Effector CD4-positive, alpha-beta T cell (primary cell): ENCODE measurements at places on chromosomes 12 and 14.

- DNase-seq = no peak
These were observed 6.1 kb downstream of the ASB8 start for GRCh38 chr12:48151103-48151771.

DNA sequence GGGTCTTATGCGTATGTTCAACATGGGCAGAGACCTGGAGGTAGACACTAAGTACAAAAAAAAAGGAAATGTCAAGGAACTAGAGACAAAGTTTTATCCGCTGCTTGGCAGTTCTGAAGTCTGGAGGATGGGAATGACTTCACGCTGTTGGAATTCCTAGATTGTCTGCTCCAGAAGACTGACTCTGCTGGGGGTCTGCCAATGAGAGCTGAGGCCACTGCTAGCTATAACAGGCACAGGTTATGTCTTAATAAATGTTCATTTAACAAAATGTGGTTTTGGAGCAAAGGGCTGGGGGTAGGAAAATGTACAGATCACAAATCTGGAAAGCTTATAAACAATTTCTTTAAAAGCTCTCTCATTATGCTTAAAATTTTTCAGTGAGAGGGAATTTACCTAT, 5.9 kb downstream of the RNASE8 start:
- DNase-seq = no peak

DNA sequence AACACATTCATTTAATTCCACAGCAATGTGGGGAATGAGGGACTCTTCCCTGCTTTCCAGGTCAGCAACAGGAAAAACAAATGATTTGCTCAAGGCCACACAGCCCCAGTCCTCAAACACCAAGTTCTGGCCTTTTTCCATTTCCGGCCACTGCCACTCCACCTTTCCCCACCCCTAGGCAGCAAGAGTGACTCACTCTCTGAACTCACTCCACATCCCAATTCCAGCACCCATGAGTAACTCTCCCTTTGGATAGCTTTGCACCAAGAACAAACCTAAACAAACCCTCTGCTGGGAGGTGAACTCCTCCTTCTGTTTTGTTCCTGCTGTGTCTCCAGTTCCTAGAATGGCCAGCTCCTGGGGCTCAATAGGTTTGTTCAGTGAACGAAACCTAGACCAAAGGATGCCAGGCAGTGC, 30.4 kb upstream of the PLEKHG6 start:
- no peak for DNase-seq

DNA sequence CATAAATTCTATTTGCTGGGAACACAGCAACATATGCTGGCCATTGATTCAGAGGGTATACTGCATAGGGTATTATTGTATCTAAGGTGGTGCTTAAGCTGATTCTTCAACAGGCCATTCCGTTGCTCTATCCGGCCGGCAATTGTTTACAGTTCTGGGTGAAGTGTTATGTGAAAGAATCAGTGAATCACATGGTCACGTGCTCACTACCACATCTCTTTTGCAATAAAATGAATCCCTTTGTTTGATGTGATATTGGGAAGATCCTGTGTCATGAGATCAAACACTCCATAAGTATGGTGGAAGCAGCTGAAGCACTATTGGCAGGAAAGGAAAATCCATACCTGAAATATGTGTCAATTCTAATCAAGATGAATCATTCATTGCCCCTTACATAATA, 7.6 kb upstream of the USP15 start:
- no peak for DNase-seq

DNA sequence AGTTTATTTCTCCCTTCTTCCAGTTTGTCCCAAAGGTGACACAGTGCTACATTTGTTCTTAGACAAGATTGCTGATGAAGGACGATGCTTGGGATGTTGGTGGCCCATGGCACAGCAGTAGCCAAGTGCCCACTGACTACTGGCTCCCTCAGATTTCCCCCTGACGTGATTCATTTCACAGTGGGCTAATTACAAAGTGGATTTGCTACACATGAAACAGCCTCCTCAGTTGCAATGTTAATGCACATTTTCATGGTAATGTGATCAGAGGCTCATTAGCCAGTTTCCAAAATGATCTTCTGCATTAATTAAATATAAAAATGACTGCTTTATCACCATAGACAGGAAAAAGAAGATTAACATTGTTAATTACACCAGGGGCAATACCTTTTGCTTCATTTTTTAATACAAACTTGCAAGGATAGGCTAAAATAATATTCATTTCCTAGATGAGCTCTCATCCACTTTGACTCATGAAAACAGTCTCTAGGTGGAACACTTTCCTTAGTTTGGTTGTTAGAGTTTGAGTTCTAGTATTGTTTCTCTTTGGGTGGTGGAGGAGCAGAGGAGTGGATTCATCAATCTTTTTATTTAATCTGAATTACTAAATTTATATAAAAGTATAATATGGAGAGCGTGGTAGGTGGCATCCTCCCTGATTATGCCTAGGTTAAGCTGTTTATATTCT, 250.9 kb downstream of the PDZRN4 start:
- no peak for DNase-seq

DNA sequence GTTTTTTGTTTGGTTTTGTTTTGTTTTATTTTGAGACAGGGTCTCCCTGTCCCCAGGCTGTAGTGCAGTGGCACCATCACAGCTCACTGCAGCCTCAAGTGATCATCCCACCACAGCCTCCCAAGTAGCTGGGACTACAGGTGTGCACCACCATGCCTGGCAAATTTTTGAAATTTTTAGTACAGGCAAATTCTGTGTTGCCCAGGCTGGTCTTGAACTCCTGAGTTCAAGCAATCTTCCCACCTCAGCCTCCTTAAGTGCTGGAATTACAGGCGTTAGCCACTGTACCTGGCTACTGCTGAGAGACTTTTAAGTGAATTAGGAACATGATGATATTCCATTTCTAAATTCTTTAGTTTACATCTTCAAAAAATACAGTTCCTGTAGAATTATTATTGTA, 2.6 kb downstream of the LYZ start:
- DNase-seq = no peak

DNA sequence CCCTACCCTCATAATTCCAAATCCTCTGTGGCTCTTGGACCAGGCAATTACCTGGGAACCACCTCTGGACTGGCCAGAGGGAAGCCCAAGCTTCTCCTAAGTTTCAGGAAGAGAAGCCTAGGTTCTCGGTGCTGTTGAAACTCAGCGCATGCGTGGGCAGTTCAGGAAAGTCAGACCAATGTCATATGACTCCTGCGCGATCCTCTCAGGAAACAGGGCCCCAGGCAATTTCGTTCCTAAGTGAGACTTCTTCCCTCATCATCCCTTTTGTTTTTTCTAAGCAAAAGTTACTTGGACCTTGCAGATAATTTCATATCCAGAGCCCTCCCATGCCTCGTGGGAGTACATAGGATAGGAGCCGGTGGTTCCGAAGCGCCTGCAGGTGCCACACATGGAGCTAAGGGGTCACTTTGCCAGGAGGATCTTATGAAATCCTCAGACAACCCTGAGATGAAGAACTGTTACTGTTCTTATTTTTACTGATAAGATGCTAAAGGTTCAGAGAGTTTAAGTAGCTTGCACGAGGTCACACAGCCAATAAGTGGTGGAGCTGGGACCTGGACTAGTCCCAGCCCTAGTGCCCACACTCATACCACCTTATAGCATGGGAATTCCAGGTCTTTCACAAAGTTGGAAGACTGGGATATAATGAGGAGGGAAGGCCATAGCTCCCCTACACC, 168.2 kb downstream of the ZFP36L1 start:
- no peak for DNase-seq

GRCh38 chr12:50218386-50218785, 51.2 kb upstream of the CERS5 start:
- no peak for DNase-seq

GRCh38 chr12:43826681-43827080, 9.2 kb upstream of the TMEM117 start:
- no peak for DNase-seq

DNA sequence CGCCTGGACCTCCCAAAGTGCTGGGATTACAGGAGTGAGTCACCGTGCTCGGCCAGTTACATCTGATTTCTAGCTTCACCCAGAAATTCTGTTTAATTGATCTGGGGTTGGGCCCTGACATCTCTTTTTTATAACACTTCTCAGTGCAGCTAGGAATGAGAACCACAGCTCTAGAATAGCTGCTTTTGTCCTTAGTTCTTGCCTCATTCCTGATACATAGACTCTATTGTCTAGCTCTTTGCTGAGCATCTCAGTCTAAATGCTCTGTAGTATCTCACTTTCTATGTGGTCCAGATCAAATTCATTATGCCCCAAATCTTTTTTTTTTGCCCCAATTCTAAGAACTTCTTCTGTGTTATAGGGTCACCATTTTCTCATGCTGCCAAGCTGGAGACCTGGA, 29.9 kb upstream of the FUT8 start:
- DNase-seq = no peak

GRCh38 chr12:2857576-2857975, 737 bp upstream of the TEX52 start:
- DNase-seq = no peak

DNA sequence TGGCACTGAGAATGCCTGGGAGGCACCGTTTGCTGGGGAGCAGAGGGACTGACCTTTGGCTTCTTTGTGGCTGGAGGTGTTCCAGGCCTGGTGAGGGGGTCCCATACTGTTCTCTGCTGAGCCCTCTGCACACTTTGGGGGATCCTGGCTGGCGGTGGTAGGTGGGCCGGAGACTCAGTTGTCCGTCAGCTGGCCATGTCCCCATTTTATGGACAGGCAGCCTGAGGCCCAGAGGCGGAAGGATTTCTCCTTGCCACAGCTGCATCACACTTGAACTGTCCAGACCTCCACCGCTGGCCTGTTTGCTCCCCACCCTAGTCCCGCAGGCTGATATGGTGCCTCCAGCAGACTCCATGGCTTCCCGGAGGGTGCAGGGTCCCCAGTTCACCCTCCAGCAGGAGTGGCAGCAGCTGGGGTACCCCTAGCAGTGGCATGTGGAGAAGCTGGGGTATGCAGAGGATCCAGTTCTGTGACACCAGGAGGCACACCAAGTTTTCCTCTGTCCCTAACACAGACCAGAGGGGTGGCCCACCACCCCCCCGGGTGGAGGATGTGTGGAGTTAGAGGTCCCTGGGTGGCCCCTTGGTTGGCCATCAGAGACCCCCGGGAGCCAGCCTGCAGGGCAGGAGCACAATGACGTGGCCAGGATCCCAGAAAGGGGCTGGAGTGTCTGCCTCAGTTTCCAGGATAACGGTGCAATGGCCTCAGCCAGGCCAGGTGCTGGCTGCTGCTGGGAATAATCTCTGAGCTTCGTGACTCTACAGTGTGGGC, 14.8 kb downstream of the SLC25A29 start:
- no peak for DNase-seq

DNA sequence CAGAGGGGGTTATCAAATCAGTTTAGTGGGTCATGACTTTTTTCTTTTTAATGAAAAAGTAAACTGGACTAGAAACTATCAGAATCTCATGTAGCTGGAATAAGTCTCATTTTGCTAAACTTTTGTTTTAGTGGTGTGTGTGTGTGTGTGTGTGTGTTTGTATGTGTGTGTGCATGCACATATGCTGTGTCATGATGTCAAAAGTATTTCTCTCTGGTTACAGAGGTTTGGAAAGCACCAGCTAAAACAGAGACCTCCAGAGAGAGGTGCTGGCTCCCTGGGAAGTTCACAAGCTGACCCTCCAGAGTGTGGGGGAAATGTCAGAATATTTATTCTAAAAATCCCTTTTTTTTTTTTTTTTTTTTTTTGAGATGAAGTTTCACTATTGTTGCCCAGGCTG, 114.7 kb downstream of the LGMN start:
- DNase-seq = no peak

DNA sequence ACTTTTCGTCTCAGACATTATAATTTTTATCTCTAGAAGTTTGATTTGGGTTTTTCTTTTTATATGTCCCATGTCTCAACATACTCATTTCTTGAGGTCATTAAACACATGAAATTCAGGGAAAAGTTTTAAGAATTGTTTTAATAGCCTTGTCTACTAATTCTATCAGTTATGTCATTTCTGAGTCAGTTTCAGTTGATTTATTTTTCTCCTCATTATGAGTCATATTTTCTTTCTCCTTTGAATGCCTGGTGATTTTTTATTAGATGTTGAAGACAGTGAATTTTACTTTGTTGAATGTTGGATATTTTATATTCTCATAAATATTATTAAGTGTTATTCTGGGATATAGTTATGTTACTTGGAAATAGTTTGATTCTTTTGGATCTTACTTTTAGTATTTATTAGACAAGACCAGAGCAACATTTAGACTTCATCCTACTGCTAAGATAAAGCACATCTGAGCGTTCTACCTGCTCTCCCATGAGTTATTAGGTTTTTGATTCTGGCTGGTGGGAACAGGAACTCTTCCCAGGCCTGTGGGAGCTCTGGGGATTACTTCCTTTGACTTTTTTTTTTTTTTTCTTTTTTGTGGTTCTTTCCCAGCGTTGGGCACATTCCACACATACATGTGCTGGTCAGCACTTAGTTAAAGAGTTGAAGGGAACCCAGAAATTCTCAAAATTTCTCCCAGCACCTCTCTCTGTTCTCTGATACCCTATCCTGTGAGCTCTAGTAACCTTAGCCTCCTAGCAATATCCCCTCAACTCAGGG, 1157.7 kb downstream of the BCL11B start:
- no peak for DNase-seq

DNA sequence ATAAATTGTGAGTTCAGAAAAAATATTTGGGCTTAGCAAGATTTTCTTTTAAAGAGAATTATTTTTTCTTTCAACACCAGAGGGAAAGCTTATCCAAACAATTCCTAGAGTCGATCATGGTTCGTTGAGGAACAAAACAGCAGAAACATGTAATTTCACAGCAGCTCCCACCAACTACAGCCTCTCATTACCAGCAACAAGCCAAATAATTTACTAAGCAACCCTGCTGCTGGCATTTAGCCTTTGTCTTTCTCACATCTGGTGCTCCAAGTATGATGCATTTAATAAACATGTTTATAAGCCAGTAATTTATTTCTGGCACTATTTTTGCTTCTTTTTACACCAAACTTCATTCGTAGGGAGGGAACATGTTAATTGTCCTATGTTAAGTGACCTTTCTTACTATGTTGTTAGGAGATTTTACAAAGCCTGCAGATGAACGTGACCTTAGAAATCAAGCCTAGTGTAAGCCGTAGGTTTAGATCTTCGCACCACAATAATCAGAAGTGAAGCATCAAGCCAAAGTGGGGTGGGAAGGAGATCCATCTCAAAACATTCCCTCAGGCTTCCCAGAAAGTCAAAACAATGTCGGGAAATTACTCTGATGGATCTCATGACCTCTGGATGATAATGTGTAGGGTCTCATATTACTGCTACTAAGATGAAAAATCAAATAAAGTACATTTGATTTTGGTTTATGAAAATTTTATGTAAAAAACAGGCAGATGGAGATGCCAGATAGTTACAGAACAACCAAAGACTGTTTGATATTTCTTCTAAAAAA, 128.4 kb downstream of the RPAP3 start:
- DNase-seq = no peak

GRCh38 chr14:64522591-64523355, 17.8 kb upstream of the HSPA2 start:
- no peak for DNase-seq

- DNase-seq = no peak
These were observed 41.7 kb upstream of the ITPR2 start for GRCh38 chr12:26874501-26875296.

GRCh38 chr12:47383942-47384341, 304.2 kb upstream of the AMIGO2 start:
- no peak for DNase-seq
